Activated T-cell treated with anti-CD3 and anti-CD28 coated beads for 24 hours (primary cell): ENCODE measurements at places on chromosomes 6 and 20.

- DNase-seq, result no peak
Observed at GRCh38 chr6:156961282-156961892, 184.2 kb downstream of the ARID1B start.

GRCh38 chr20:38152175-38152620 is 12.9 kb downstream of the TGM2 start:
- no peak for DNase-seq

DNA sequence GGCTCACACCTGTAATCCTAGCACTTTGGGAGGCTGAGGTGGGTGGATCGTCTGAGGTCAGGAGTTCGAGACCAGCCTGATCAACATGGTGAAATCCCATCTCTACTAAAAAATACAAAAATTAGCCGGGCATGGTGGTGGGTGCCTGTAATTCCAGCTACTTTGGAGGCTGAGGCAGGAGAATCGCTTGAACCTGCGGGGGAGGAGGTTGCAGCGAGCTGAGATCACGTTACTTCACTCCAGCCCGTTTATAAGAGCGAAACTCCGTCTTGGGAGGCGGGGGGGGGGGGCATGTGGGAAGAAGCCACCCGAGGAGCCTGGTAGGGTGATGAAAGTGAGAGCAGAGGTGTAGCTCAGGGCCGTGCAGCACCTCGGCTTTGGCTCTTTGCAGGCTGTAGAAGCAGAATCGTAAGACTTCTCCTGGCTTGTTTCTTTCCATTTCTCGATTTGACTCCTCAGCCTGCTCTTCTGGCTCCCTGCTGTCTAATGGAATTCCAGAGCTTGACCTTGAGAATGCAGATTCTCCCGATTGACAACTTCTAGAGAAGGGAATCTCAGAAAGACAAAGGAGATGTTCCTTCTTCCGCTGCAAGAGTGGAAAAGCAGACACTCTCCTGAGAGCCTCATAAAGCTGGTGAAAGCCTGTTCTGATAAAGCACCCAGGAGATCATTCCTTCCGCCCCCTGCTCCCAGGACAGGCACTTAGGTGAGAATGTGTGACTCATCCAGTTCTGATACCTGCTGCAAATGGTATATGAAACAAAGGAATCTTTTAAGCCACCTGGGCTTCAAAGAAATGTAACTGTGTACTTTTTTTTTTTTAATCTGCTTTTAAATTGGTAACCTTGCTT is 26.0 kb upstream of the PPP1R16B start:
- DNase-seq, result no peak

- DNase-seq, result no peak
Observed at GRCh38 chr6:44004625-44005506, 122.4 kb downstream of the MRPL14 start.

GRCh38 chr20:18052856-18053255 is 4.9 kb downstream of the OVOL2 start:
- no peak for DNase-seq

DNA sequence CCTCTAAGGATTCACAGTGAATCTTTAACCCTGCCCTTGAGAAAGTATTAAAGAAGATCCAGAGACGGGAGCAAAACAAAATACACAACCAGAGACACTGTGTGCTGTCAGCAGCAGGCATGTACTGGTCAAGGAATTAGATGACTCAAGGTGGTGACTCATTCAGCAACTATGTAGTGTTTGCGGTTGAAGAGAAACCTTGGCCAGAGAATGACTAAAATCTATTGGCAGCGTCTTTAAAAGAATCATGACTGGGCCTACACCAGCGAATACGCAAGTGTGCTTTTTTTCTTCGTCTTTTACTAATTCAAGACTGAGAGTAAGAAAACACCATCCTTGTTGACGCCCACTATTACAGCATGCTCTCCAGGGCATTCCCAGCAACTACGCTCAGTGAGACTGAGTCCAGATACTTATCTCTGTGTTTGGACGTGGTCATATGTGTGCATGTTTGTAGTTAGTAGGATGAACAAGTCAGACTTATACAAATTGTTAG is 72.4 kb upstream of the BACH2 start:
- no peak for DNase-seq

DNA sequence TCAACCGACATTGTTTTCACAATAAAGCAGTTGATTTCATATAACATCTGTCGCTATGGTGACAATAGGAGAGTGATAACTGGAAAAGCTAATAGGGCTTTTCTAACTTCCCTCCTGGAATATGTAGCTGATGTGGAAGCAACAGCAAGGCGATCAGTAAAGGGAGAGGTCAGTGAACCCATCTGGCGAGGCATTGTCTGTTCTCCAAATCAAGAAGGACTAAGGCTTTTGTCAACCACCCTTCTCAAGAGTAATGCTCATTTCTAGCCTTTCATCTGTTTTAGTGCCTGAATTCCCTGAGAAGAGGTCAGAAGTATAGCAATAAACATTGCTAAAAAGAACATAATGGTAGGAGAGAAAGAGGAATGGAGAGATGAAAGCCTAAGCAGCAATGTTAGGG is 201.3 kb downstream of the AKAP7 start:
- no peak for DNase-seq

GRCh38 chr20:54267483-54268003 is 59.7 kb downstream of the PFDN4 start:
- DNase-seq, result no peak

- no peak for DNase-seq
Observed at GRCh38 chr20:32681175-32682084, 7.7 kb upstream of the C20orf203 start.
